IMR-90 (cell line): ENCODE measurements at places on chromosomes 1 and 21. TPM values are rescaled to one million over a fixed set of nuclear protein-coding genes. Genes with fewer than 3 reads are reported as not detected.

ACBD6 gene
- polyA plus RNA-seq: 54.4 and 59.1 TPM in 2 replicates

DEPDC1 gene
- 5.3 and 7.4 TPM in 2 replicates for polyA plus RNA-seq

DNM3 gene
- polyA plus RNA-seq: 0.36 TPM in 2 replicates

COX20 gene
- polyA plus RNA-seq: 27.0 and 27.5 TPM in 2 replicates

CLCA4 gene
- polyA plus RNA-seq: not detected in 2 replicates

TMEM50A gene
- polyA plus RNA-seq: 54.6 and 63.9 TPM in 2 replicates

SLC5A3 gene
- polyA plus RNA-seq: 1.3 and 1.8 TPM in 2 replicates

SH2D5 gene
- polyA plus RNA-seq: 13.5 and 14.4 TPM in 2 replicates

CELA2B gene
- polyA plus RNA-seq: not detected in 2 replicates

LRP8 gene
- 12.1 and 12.6 TPM in 2 replicates for polyA plus RNA-seq

DNA sequence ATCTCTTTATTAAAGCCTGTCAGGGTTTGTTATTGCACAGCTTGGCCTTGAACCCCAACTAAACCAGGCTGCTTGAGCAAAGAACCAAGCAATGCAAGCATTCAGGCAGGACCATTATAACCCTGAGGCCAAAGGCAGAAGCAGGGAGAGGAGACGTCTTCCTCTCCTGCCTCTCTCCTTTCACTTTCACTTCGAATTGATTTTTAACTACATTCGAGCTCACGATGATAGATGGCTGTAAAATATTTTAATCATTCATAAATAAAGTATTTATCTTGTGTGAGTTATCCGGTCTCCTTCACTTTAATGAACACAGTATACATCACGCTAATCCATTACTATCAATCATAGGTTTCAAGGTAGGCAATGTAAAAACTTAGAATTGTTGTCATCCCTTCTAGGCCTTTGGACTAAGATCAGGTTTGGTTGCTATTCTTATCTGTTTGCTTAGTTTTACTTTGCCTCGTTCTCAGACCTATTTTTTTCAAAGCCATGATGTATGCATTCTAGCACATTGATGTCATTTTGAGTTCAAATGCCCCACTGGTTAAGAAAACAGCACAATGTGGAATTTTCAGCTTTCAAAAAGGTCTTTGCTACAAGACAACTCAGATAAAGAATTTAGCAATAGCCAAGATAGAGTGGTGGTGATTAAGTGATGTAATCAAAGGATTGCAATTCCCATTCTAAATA lies 480.2 kb upstream of the RUNX1 start:
- no peaks in the 10 kb centered on the region for H3K36me3 ChIP-seq
- peak overlapping the region; percentile 79 for H3K27ac ChIP-seq
- H3K4me3 ChIP-seq: peak overlapping the region; percentile 33
- no peaks in the 10 kb centered on the region for H3K27me3 ChIP-seq
- H3K4me1 ChIP-seq: peaks cover 9% of the 10 kb centered on the region

- H3K36me3 ChIP-seq: no peaks in the 10 kb centered on the region
- H3K4me1 ChIP-seq: peaks cover 5% of the 10 kb centered on the region
- no peak overlapping the region for H3K27ac ChIP-seq
- no peaks in the 10 kb centered on the region for H3K27me3 ChIP-seq
Observed at GRCh38 chr1:66243548-66244130, 290.3 kb upstream of the SGIP1 start.

DNA sequence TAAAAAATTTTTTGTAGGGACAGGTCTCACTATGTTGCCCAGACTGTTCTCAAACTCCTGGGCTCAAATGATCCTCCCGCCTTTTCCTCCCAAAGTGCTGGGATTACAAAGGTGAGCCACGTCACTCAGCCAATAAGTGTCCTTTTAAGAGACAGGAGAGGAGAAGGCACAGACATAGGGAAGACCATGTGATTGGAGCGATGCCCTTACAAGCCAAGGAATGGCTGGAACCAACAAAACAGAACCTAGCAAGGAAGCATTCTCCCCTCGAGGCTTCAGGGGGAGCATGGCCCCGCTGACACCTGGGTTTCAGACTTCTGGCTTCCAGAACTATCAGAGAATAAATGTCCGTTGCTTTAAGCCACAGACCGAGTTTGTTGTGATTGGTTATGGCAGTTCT lies 37.0 kb downstream of the NDUFS5 start:
- no peak overlapping the region for H3K4me3 ChIP-seq
- DNase-seq: no peak
- H3K4me1 ChIP-seq: no peaks in the 10 kb centered on the region
- no peaks in the 10 kb centered on the region for H3K27me3 ChIP-seq

DNA sequence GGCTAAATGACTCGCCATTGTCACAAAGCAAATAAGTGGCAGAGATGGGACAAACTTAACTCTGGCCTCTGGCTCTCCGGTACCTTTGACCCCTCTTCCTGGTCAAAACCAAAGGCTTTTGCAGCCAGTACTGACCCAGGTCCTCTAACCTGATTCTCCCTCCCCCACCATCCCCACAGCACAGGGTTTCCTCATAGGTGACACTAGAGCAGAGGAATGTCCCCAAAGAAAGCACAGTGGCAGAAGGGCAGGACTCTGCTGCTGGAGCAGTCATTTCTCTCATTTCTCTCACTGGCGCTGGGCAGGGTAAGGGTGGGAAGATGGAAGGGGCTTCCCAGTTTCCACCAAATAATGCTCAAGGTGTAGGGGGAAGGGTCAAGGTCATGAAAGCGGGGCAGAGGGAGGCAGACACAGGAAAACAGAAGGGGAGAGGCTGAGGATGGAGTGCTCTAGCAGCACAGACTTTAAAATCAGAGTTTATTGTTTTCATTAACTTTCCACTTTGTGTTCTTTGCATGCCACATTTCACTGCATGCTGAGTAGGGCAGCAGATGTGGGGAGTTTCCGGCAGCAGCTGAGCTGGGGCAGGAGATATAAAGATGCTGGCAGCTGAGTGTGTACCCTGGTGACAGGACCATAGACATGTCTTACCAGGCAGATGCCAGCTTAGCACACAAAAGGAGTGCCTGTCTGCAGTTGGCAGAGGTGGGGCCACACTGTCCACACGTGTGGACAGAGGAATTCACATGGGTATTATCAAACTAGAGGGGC lies 80.5 kb downstream of the FAM78B start:
- no peak overlapping the region for H3K27ac ChIP-seq
- H3K4me1 ChIP-seq: no peaks in the 10 kb centered on the region
- H3K27me3 ChIP-seq: no peaks in the 10 kb centered on the region
- H3K4me3 ChIP-seq: no peak overlapping the region

- H3K4me1 ChIP-seq: no peaks in the 10 kb centered on the region
- no peak overlapping the region for H3K27ac ChIP-seq
- H3K4me3 ChIP-seq: no peak overlapping the region
- DNase-seq: no peak
Observed at GRCh38 chr1:4530166-4530785, 124.1 kb upstream of the AJAP1 start.

- peaks cover 4% of the 10 kb centered on the region; the same call in 1 of the 2 replicates for H3K4me1 ChIP-seq
- H3K4me3 ChIP-seq: no peak overlapping the region
- DNase-seq: peak; percentile 86
- H3K36me3 ChIP-seq: no peaks in the 10 kb centered on the region
- H3K27me3 ChIP-seq: no peaks in the 10 kb centered on the region
Observed at GRCh38 chr1:67135354-67135753, 584 bp upstream of the C1orf141 start.

- H3K27me3 ChIP-seq: peaks cover 3% of the 10 kb centered on the region
- peak; percentile 78 for DNase-seq
- no peak within 1 kb of the TSS for H3K27ac ChIP-seq
- peaks cover 4% of the 10 kb centered on the region; the same call in 1 of the 2 replicates for H3K4me1 ChIP-seq
Observed at GRCh38 chr1:167553136-167554027, at the start of gene CREG1. TSS of gene CREG1 (minus strand) at chr1:167553762.

DNA sequence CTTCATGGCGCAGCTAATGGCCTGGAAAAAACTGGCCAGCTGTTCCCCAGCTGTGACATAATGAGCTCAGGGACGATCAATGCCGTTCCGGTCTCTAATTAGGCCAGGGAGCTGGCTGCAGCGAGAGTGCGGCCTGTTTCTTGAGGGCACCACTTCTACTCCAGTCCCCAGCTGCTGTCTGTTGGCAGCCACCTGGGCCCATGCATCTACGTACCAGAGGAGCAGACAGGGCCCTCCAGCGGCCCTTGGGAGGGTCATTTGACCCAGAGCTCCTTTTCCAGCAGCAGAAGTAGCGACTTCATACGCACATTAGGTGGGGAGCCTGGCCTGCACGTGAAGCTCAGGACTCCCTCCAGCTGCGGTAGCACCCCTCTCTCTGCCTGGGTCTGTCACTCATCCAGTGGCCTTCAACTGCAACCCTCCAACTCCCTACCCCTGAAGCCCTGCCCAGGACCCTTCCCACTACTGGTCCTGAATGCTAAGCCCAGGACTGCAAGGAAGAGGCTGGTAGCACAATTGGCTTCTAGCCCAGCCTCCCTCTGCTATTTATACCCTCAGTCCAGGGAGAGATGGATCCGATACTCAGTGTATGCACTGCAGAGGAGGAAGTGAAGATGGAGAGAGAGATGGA lies 9.1 kb upstream of the GPR61 start:
- DNase-seq: no peak
- no peak overlapping the region for H3K4me3 ChIP-seq
- H3K4me1 ChIP-seq: peaks cover 7% of the 10 kb centered on the region
- peaks cover 15% of the 10 kb centered on the region for H3K27me3 ChIP-seq
- no peak overlapping the region for H3K27ac ChIP-seq

- H3K27ac ChIP-seq: no peak overlapping the region
- H3K27me3 ChIP-seq: no peaks in the 10 kb centered on the region
- H3K36me3 ChIP-seq: peaks cover 41% of the 10 kb centered on the region; the same call in 1 of the 2 replicates
- no peak overlapping the region for H3K4me3 ChIP-seq
- peaks cover 5% of the 10 kb centered on the region; the same call in 1 of the 2 replicates for H3K4me1 ChIP-seq
Observed at GRCh38 chr1:23451441-23451840, 26.9 kb upstream of the TCEA3 start.

DNA sequence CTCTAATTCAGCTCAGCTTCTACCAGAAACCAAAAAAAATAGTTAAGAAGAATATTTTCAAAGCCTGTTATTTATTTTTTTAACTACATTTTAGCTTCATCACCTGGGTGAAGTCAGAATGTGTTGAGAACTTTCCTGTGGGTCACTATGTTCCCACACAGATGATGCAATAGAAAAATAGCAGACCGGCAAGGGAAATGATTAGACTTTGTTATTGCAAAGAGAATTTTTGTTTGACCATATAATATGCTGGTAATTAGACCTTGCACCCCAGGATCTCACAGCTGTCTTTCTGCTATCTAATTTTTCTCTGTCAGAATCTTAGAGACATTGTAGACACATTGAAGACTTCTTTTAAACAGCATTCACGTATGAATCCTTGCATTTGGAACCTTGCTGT lies 299.3 kb downstream of the TBX15 start:
- no peak for DNase-seq
- H3K27ac ChIP-seq: no peak overlapping the region
- no peaks in the 10 kb centered on the region for H3K36me3 ChIP-seq
- no peaks in the 10 kb centered on the region for H3K4me1 ChIP-seq
- no peaks in the 10 kb centered on the region for H3K27me3 ChIP-seq

DNA sequence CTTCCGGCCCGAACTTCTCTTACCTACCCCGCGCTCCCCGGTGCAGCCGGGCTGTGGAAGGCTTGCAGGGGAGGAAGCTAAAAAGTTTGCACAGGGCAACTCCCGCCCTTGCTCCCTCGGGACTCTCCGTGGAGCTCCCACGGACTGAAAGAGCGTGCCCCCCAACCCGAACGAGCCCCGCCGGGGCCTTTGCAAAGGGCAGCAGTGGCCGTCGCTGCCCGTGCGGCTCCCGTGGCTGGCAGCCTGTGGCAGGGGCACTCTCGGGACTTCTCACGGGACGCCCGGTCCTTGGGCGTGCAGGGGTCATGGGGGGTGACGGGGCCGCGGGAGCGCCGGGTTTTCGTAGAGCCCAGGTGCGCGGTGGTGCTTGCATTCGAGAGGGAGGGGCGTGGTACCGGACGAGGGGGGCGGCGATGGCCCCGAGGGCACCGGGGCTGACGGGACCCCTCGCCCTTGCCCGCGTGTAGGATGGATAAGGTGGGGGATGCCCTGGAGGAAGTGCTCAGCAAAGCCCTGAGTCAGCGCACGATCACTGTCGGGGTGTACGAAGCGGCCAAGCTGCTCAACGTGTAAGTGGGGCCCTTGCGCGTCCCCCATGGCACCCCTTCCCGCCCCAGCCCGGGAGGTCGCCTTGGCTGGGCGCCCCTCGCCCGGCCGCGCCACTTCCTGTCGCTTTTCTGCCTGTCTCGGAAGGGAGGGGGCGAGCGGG lies 711 bp downstream of the GADD45A start:
- peaks cover 12% of the 10 kb centered on the region for H3K4me1 ChIP-seq
- H3K27ac ChIP-seq: peak overlapping the region; percentile 98
- H3K27me3 ChIP-seq: no peaks in the 10 kb centered on the region
- H3K4me3 ChIP-seq: peak overlapping the region; percentile 99
- DNase-seq: no peak

GRCh38 chr1:75482951-75483350 lies 128.0 kb downstream of the SLC44A5 start:
- H3K4me1 ChIP-seq: no peaks in the 10 kb centered on the region
- no peak overlapping the region for H3K4me3 ChIP-seq
- no peaks in the 10 kb centered on the region for H3K36me3 ChIP-seq

- 0 out of 2 replicates have a peak overlapping the region, but pooled peaks have one; percentile 2 for H3K27ac ChIP-seq
- peak; percentile 58 for DNase-seq
- H3K27me3 ChIP-seq: no peaks in the 10 kb centered on the region; the same call in 1 of the 2 replicates
Observed at GRCh38 chr1:19869929-19870328, 12.3 kb upstream of the OTUD3 start.

GRCh38 chr1:15940110-15941043 lies 35.5 kb downstream of the ZBTB17 start:
- no peaks in the 10 kb centered on the region for H3K27me3 ChIP-seq
- H3K4me3 ChIP-seq: no peak overlapping the region
- no peak overlapping the region for H3K27ac ChIP-seq
- no peak for DNase-seq
- peaks cover 71% of the 10 kb centered on the region for H3K36me3 ChIP-seq

DNA sequence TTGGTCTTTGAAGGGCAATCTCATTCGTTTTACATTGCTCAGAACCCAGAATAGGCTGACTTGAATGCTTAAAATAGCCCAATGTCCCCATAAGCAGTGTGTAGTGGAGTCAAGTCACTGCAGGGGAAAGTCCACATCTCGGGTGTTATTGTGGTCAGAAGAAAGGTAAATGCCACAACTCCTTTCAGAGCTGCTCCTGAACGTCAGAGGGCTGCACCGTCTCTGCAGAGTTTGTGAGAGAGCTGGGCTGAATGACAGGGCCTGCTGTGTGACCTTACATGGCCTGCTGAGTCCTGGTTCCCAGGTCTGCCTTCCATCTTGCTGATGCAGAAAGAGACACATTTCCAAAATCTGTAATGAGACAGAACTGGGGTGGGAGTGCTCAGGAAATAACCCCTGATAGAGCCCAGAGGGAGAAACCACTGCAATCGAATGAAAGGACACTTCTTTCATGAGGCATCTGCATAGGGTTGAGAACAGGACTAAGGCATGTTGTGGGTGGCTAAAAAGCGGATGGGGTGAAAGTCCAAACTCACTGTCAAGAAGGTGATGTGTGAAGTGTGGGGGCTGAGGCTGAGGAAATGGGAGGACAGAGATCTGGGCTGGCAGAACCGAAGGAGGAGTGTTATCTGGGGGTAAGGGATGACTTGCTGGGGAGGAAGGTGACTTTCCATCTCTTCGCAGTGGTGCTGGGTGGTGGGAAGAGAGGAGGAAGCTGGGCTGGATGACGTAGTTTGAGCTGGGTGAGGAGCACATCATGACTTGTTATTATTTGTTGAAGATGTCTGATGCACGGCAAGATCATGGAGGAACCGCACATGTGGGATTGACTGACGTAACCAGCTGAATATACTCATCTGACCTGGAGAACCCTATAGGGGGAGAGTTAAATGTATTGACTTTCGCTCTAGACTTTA lies 33.7 kb downstream of the XCL2 start:
- H3K4me1 ChIP-seq: peaks cover 5% of the 10 kb centered on the region
- H3K36me3 ChIP-seq: no peaks in the 10 kb centered on the region
- peaks cover 1% of the 10 kb centered on the region; the same call in 1 of the 2 replicates for H3K27me3 ChIP-seq

- H3K4me1 ChIP-seq: peaks cover 5% of the 10 kb centered on the region; the same call in 1 of the 2 replicates
- no peaks in the 10 kb centered on the region for H3K27me3 ChIP-seq
- H3K4me3 ChIP-seq: no peak overlapping the region
- H3K36me3 ChIP-seq: no peaks in the 10 kb centered on the region
- H3K27ac ChIP-seq: no peak overlapping the region
- peak; percentile 22 for DNase-seq
Observed at GRCh38 chr1:212110617-212111016, 75.1 kb downstream of the DTL start.
